ENCODE measurements at places on chromosomes 6 and 20. TPM values are rescaled to one million over a fixed set of nuclear protein-coding genes. Genes with fewer than 3 reads are reported as not detected.

ANGPT4 gene
- not detected for total RNA-seq

TAAR9 gene
- not detected for total RNA-seq

GTF3C6 gene
- total RNA-seq, result 145 TPM

GPRC6A gene
- not detected for total RNA-seq

DOK5 gene
- 37.1 TPM for total RNA-seq

EPHA7 gene
- not detected for total RNA-seq

DACT2 gene
- 1.8 TPM for total RNA-seq

MCM8 gene
- 41.0 TPM for total RNA-seq

ENPP5 gene
- not detected for total RNA-seq

TMEM170B gene
- total RNA-seq, result 0.72 TPM

SEMG1 gene
- total RNA-seq, result not detected

HLA-DPA1 gene
- total RNA-seq, result 38.5 TPM

POPDC3 gene
- not detected for total RNA-seq

SOX18 gene
- 0.84 TPM for total RNA-seq

CLPSL2 gene
- not detected for total RNA-seq

ATXN1 gene
- total RNA-seq, result 70.0 TPM

GCNT2 gene
- 2.5 TPM for total RNA-seq

PRICKLE4 gene
- total RNA-seq, result not detected

DCBLD1 gene
- 4.8 TPM for total RNA-seq

HLA-DQA1 gene
- total RNA-seq, result 3.6 TPM

ASIP gene
- not detected for total RNA-seq

TSPYL4 gene
- total RNA-seq, result 22.2 TPM

SUMO4 gene
- 10.1 TPM for total RNA-seq

MTFR2 gene
- 24.6 TPM for total RNA-seq

ABHD12 gene
- total RNA-seq, result 28.7 TPM

HMGCLL1 gene
- total RNA-seq, result not detected

HRH3 gene
- total RNA-seq, result not detected

SLC35F1 gene
- not detected for total RNA-seq

PANK2 gene
- 45.4 TPM for total RNA-seq

EPM2A gene
- 4.2 TPM for total RNA-seq

NHSL1 gene
- total RNA-seq, result 0.26 TPM

Data from activated CD4-positive, alpha-beta T cell treated with anti-CD3 and anti-CD28 coated beads, Interleukin-2, amount 10 ng/mL, durations not matched to agents 24 days and 14 days (primary cell).